ENCODE measurements at places on chromosomes 11 and 22.
A peak's percentile ranks its signal among the peaks of the same experiment; 100 is the strongest.

DNA sequence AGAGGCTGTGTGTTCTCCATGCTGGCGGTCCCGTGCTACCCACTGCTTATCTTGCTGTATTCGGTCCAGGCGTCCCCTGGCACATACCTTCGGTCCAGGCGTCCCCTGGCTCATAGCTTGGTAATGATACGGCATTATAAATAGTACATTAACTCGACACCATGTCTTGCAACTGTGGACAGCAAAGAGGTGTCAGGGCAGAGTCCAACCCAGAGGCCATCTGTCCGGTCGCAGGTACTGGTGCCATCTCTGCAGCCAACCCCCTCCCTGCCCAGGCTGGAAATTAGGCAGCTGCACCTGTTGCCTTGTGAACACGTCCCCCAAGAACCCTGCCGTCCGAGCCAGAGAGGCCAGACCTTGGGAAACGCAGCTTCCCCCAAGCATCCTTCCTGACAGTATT, 634.3 kb downstream of the BRD1 start:
- no peak for DNase-seq

GRCh38 chr11:72770799-72771198, 18.6 kb upstream of the ARAP1 start:
- no peak for DNase-seq

GRCh38 chr22:38843201-38843656, 599 bp downstream of the NPTXR start:
- peak; percentile 58 for DNase-seq

GRCh38 chr11:91846649-91847048, 378.0 kb upstream of the FAT3 start:
- DNase-seq: no peak

- DNase-seq: no peak
Measured at GRCh38 chr11:12640926-12641849, 33.0 kb upstream of the TEAD1 start.

DNA sequence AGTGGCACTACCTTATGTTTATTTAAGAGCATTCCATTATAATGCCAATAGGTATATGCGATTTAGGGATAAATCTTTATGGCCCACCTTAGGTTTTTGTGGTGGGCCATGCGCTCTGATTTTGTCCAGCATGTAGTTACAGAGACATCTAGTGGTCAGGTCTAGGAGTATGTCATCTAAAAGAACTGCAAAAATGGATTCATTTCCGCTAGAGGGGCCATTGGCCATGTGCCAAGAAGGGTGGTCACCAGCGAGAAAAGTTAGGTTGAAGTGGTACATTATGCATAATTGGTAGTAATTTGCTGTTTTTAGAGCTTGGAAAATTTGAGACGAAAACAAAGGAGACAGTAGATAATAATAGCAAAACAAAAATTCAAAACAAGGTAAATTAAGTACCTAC, 27.7 kb downstream of the LRRC4C start:
- no peak for DNase-seq

DNA sequence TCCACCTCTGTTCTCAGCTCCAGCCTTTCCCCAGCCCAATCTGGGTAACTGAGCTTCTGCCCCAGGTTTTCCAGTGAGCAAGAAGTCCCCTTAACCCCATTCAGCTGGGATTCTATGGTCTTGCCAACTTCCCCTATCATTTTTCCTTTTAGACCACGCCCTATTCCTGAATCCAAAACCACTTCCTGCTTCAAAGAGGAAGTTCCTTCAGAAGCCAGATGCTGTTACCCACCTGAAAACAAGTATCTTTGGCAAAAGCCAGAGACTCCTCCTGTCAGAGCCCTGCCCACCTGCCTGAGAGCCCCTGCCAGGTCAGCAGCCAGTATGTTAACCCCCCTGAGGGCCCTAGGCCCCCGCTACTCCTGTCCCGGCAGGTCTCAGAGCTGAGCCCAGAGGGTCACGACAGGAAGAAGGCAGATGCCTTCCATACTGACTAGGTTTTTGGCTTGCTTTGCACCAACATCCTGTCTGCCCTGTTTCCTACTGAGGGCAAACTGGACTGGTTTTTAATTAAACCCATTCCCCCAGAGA, 20.3 kb upstream of the MICAL2 start:
- peak; percentile 22 for DNase-seq

- no peak for DNase-seq
Measured at GRCh38 chr11:26321516-26321915, 10.4 kb upstream of the ANO3 start.

GRCh38 chr11:71562120-71562519, 3.2 kb upstream of the KRTAP5-10 start:
- no peak for DNase-seq

GRCh38 chr22:21447694-21448402, 19.3 kb upstream of the TMEM191C start:
- DNase-seq: no peak

GRCh38 chr11:116333001-116333535, 439.7 kb downstream of the BUD13 start:
- no peak for DNase-seq

DNA sequence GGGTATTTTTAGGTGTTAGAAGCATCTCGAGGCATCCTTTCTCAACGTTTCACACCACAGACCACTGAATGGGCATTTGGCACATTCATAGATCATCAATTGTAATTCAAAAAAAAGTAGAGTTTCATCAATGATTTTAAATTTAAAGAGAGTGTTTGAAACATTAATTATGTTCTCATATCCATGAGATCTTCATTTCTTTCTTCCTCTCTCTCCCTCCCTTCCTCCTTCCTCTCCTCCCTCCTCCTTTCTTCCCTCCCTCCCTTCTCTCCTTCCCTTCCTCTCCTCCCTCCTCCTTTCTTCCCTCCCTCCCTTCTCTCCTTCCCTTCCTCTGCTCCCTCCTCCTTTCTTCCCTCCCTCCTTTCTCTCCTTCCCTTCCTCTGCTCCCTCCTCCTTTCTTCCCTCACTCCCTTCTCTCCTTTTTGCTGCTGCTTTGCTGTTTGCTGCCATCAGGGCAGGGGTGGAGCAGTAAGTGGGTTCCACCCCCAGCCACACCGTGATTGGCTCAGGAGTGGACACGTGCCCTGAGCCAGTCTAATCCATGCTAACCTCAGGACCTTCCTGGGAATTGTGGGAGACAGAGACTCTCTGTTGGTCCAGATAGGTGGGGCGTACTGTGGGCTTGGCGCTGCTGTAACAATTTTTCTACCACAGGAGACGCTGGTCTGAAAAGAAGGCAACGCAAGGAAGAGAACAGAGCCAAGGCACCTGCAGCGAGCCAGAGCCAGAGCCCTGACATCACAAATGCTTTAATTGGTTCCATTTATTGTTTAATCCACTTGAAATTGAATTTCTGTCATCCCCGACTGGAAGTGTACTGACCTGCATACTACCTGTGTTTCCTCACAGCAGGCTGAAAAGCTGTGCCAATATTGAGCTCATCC, 33.7 kb upstream of the APOBEC3A start:
- DNase-seq: no peak

GRCh38 chr11:57515332-57516060, at the start of gene SLC43A1:
Gene SLC43A1, minus strand, starts transcription at chr11:57515702. Its CDS starts 1,591 bp downstream, at chr11:57514111.
- peak; percentile 46 for DNase-seq

DNA sequence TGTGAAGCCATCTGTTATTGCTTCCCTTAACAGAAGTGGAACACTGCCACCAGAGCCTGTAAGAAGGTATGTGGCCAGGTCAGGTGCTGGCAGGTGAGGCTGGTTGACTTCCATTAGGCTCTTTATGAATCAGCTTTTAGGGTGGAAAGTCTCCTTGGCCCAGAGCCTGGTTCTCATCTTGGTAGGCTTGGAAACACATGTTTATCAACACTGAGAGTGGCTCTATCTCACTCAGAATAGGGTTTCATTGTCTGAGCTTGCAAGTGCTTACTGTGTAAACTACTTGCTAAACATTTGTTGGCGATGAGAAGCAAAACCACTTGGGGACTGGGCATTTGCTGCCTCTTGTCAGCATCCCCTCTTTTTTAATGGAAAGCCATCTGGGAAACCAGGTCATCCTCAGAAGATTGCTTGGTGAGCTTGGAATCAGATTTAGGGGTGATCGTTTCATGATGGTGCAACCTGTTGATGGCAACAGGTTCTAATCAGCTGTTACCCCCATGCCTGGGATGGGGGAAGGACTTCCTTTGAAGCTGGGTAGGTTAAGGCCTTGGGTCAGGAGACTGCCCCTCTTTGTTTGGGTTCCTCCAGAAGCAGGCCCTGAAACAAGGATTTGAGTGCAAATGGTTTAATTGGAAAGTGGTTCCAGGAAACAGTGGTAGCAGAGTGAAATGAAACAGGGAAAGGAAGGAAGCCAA, 75.0 kb upstream of the AMPD3 start:
- DNase-seq: no peak

- no peak for DNase-seq
Measured at GRCh38 chr11:132072858-132073211, 702.4 kb downstream of the NTM start.

DNA sequence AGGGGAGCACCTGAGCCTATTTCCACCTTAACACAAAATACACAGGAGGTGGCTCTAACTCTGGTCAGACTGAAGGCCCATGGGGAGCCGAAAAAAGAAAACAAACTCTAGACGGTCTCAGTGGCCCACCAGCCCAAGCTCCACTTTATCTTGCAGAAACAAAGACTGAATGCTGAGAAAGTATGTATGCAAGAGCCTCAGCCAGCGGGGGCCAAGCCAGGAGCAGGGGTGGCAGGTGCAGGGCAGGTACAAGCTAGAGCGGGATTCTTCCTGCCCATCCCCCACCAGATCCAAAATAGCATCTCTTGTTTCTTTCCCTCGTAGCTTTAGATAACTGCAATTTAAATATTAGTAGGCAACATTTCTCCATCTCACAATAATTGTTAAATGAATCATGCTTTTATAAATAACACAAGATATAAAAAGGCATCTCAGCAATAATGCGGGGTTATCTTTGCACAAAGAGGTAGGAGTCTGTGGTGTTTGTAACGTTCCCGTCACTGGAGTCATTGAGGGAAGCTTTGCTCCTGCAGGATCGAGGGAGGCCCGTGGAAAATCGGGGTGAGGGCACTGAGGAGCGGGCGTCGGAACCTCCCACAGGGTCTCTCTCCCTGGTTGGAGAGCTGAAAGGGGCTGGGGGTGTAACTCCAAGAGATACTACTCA, 418.0 kb downstream of the SHANK2 start:
- DNase-seq: no peak

- DNase-seq: no peak
Measured at GRCh38 chr11:48184452-48184851, 32.2 kb upstream of the OR4B1 start.

DNA sequence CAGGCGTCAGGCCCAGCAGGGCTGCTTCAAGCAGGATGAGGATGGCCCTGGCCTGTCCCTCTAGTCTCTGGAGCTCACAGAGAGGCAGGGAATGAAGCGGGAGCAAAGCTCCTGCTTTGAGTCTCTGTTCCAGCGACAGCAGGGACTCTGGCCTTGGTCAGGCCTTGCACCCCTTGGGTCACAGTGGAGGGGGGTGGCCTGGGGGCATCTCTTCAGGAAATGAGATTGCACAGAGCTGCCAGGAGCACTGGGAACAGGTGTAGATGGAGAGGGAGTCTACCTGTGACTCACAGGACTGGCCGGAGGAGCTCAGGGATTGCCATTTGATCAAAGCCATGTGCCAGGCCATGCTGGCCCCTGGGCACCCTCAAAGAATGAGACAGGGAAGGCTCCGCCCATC, 1.6 kb downstream of the ANO1 start:
- DNase-seq: no peak

GRCh38 chr22:31243339-31244045, 31.4 kb downstream of the LIMK2 start:
- no peak for DNase-seq

GRCh38 chr11:61949169-61950034, 749 bp upstream of the BEST1 start:
- DNase-seq: peak; percentile 60

DNA sequence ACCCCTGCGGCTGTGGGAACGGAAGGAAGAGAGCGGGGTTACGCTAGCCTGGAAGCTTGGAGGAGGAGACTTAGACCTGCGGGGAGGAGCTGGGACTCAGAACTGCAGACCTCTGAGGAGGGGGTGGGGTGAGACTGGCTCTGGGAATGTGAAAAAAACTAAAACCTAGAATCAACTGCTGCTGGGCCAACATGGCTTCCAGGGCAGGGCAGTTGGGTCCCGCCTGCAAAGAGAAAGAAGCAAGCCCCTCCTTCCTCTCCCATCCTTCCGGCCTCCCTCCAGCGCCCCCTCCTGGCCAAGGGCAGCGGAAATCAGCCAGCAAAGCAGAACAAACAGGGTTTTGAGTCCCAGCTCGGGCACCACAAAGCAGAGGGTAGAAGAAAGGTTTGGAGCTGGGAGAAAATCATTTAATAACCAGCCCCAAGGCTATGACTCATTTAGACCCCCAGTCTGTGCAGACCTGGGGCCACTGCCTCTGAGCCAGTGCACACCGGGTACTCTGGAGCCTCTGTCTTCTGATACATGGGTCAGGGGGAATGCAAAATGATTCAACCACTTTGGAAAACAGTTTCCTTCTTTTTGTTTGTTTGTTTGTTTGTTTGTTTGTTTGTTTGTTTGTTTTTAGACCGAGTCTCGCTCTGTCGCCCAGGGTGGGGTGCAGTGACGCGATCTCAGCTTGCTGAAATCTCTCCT, 7.3 kb upstream of the NCF4 start:
- DNase-seq: peak; percentile 97

GRCh38 chr11:119332111-119332765, 2.1 kb upstream of the RNF26 start:
- DNase-seq: no peak

DNA sequence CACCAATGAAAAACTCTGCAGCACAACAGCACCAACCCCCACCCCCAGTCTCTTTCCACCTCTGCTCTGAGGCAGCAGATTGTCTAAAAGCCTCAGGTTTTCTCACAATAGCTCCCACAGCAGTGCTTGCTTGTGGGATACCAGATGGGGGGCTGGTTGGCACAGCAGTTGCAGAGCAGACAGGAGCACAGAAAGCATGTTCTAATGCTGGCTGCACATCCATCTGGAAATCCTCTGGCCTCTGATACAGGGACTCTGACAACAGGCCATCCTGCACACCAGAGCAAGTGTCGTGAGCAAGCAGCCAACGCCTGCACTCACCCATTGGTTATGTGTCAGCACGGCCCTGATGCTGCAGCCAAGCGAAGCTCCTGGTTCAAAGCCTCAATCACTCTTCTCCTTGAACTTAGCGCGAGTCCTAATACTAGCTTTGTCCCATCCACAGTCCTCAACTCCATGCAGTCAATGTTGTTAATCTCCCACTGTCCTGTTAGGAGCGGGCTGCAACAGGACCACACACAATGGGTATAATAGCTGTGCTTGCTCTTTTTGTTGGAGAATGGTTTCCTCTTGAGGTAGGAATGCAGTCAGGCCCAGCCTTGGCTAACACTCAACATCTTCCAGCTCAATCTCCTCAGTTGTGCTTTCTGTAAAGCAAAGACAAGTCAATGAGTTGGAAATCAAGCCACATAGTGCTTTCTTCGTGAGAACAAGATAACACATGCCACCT, 30.3 kb downstream of the VSTM5 start:
- DNase-seq: no peak

- no peak for DNase-seq
Measured at GRCh38 chr22:46607483-46608114, 12.6 kb upstream of the GRAMD4 start.

DNA sequence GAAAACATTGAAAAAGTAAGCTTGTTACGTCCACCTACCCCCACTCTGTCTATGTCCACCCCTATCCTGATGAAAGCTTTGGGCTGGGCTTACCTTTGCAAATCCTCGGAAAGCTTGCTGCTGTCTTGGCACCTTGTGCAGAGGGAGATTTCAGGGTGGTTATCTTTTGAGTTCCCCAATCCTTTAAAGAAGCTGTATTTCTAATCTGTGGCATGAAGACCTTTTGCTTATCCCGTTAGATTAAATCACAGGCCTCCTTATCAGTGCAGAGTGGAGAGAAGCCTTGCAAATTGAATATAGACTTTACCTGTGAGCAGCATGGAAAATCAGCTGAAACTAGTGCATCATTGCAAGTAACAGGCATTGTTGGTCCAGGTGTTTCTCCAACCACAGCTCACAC, 580.6 kb upstream of the ANO5 start:
- DNase-seq: no peak

GRCh38 chr11:82732734-82733443, 775 bp downstream of the FAM181B start:
- DNase-seq: peak; percentile 20

All from activated naive CD4-positive, alpha-beta T cell treated with anti-CD3 and anti-CD28 coated beads for 36 hours (primary cell).